ENCODE measurements at places on chromosomes 16 and 17.

- peak; percentile 26 for DNase-seq
These were observed 1.8 kb downstream of the CDH8 start for GRCh38 chr16:62034231-62035114.

DNA sequence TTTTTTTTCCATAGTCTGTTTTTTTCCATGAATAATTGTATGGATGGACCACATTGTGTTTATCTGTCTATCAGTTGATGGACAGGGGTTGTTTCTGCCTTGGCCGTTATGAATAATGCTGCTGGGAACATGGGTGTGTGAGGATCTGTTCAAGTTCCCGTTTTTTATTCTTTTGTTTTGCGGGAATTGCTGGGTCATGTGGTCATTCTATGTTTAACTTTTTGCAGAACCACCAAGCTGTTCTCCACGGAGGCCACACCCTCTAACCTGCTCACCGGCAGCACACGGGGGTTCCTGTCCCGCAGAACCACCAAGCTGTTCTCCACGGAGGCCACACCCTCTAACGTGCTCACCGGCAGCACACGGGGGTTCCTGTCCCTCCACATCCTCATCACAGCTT is 5.9 kb upstream of the MSLN start:
- DNase-seq: no peak

DNA sequence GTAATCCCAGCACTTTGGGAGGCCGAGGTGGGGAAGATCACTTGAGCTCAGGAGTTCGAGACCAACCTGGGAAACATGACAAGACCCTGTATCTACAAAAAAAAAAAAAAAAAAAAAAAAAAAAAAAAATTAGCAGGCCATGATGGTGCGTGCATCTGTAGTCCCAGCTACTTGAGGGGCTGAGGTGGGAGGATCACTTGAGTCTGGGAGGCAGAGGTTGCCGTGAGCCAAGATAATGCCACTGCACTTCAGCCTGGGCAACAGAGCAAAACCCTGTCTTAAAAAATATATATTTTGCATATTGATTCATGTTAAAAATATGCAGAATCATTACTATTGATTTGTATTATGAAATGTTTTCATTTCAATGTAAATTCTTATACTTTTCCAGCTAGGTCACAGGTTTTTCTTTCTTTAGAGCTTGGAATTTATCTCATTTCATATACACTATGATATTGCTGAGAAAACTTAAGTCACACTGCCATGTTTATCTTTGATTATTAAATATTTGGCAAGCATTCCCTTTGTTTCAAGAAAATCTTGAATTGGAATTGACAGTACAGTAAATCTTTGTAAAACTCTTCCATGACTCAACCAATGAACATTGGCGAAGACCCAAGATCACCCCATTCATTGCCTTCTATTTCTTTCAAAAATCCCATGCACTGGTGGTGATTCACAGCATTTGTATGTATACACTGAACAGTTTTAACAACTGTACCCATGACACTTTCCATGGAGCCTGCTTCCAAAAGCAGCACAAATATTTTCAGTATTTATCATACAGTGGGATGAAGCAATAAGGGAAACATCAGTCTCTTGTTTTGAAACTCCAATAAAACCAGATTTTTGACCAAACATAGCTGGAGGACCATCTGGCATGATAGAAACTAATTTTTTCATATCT is 83.5 kb upstream of the TNRC6A start:
- no peak for DNase-seq

DNA sequence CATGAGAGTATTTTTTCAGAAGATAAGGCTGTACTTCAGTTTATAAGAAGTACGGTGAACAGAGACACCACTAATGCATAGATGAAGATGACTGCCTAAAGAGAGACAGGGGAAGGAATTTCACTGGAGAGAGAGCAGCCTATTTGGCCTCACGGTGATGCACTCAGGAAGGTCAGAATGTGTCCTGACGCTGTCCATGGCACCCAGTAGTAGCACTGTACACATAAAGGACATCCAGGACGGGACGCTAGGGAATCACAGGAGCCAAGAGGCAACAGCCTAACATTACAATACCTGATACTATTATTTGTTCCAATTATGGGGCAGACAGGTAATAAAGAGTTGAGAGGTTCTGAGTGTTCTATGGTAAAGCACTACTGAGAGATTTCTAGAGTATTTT is 24.9 kb upstream of the LRRC37A start:
- DNase-seq: no peak

GRCh38 chr17:63150994-63151464 is 185.0 kb downstream of the TANC2 start:
- DNase-seq: no peak

GRCh38 chr17:26963163-26963503 is 330.8 kb upstream of the WSB1 start:
- DNase-seq: no peak

GRCh38 chr17:19336938-19337711 is 25.4 kb downstream of the B9D1 start:
- no peak for DNase-seq

- no peak for DNase-seq
These were observed 84.7 kb downstream of the PLCG2 start for GRCh38 chr16:81863630-81864352.

DNA sequence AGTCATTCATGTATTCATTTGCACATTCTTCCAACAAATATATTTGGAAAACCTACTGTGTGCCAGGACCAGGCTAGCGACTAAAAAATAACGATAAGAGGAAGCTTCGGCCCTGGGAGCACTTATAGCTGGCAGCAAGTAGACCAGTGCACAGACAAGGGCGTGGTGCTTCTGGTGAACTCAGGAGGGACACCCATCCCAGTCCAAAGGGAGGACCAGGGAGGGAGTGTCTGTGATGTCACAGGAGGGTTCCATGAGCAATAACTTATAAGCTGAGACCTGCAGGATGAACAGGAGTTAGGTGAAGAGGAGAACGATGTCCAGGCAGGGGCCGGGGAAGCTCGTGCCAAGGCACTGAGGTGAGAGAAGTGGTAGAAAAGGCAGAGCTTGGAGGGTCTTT is 17.4 kb upstream of the PHOSPHO1 start:
- DNase-seq: no peak

DNA sequence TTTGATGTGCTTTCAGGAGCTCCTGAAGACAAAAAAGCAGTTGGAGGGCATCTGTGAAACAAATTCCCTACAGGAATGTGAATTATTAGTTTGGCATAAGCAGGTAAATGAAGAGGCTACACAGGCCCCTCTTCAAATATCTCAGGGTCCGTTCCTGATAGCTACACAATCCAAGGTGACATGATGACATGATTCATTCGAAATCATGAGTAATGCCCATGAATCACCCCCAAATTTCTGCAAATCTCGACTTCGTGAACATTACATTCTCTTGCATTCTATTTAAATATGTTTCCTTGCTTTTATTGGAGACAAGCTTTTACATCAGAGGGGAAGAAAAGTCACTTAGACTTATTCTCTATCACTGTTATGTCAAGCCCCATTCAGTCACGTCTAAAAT is 22.3 kb downstream of the GAN start:
- no peak for DNase-seq

- DNase-seq: no peak
These were observed 81.4 kb downstream of the C17orf67 start for GRCh38 chr17:56752263-56752836.

DNA sequence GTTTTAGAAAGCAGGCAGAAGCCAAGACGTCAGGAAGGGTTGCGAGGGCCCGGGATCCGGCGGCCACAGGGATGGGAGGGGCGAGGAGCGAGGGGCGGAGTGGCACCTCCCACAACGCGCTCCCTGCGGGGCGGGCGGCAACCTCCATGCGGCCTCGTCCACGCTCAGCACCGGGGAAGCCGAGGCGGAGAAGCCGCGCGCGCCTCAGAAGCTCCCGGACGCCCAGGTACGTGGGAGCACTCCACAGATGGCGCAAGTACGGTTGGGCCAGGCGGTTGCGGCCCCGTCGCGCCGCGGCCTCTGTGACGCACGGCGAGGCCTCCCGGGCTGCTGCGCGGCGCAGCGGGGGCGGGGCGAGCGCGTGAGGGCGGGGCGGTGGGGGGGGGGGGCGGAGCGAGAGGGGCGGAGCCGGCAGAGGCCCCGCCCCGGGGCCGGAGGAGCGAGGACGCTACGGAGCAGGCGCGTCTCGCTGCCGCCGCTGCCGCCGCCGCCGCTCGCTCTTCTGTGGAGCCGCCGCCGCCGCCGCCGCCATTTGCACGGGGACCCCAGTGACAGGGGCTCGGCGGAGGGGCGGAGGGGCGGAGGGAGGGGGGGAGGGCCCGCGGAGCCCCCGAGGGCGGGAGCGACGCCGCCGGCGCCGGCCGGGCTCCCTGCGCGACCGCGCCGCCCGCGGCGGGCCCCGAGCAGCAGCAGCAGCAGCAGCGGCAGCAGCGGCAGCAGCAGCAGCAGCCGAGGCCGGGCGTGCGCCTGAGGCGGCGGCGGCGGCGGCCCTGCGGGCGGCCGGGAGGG is at the start of gene TENT4B:
TENT4B (plus strand) TSS at position 500 of the 789 bp plus-strand sequence. CDS start 316 bp downstream, outside the sequence.
- peak; percentile 72 for DNase-seq

DNA sequence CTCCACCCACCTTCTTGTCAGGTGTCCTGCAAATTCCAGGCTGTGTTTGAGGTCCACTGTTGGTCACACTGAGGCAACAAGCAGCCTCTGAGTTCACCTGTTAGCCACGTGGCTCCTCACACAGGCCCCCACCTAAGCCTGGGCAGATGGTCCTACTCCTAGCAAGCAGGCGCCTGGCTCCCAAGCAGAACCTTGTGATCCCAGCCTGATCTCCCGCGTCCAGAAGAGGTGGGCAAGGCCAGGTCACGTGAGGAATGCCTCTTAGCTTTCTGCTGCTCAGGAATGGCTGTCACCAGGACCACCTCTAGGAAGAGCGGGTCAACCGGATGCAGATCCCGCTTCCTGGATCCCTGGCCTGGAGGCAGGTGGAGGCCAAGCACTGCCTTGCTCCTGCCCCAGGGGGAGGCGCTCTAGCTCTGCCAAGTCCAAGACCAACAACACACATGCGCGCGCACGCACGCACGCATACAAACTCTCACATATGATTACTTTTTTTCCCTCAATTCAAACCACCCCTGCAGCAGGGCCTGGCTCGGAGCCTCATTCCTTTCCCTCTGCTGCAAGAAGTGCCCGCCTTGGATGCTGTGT is 9.5 kb downstream of the CYB561 start:
- no peak for DNase-seq

- no peak for DNase-seq
These were observed 6.3 kb upstream of the ABCC1 start for GRCh38 chr16:15942931-15943690.

GRCh38 chr17:17836250-17836817 is 452 bp downstream of the SREBF1 start:
- DNase-seq: peak; percentile 99

DNA sequence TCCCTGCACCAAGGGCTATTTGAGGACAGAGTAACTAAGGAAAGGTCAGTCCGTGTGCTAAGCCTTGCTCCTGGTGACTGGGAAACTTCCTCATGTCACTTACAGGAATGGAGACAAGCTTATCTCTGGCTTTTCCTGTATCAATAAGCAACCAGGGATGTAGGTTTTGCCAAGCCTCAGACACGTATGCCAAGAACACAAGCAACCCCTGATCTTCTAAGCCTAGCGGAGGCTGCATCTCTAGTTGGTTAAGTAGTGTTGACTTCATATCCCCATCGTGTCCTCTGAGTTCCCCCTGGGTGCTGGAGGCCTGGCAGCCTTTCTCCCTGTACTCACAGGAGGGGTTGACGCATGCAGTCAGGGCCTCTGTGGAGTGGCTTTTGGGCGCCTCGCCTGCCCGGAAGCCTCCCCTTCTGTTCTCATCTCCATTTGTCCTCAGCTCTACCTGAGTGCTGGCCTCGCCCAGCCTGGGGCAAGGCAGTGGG is 1.4 kb upstream of the C1QTNF1 start:
- DNase-seq: no peak

DNA sequence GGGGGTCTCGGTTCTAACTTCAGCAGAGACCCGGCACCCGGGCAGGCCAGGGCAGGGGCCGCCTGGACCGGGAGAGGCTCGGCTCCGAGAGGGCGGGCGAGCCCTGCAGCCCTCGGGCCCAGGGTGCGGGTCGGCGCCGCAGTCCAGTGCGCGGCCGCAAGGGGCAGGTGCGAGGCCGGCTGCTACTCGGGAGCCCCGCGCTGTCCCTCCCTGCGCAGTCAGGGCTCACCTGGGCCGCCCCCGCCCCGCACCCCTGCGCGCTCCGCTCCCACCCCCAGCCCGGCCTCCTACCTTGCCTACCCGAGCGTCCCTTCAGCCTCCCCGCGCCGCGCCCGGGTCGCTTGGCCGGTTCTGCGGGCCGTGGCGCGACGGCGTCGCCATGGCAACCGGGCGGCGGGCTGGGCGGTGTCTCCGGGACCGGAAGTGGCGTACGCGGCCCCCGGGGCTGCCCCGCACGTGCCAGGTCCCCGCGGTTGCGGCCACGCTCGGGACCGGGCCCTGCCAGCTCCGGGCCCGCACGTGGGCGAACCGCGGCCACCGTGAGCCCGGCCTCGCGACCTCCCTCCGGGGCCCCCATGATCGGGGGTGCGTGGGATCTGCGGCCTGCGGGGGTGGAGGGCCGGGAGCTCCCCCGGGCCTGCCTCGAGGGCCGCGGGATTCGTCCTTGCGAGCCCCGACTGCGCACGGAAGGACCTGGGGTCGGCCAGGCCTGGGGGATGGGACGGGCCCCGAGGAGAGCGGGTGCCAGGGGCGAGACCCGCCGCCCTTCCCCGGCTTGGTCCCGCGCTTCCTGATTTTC is at the start of gene CYB561:
CYB561 (minus strand) TSS at position 353 of the 799 bp plus-strand sequence. CDS start 8,759 bp downstream, outside the sequence.
- DNase-seq: peak; percentile 71

GRCh38 chr16:21071741-21072140 is 78.9 kb downstream of the DNAH3 start:
- no peak for DNase-seq

DNA sequence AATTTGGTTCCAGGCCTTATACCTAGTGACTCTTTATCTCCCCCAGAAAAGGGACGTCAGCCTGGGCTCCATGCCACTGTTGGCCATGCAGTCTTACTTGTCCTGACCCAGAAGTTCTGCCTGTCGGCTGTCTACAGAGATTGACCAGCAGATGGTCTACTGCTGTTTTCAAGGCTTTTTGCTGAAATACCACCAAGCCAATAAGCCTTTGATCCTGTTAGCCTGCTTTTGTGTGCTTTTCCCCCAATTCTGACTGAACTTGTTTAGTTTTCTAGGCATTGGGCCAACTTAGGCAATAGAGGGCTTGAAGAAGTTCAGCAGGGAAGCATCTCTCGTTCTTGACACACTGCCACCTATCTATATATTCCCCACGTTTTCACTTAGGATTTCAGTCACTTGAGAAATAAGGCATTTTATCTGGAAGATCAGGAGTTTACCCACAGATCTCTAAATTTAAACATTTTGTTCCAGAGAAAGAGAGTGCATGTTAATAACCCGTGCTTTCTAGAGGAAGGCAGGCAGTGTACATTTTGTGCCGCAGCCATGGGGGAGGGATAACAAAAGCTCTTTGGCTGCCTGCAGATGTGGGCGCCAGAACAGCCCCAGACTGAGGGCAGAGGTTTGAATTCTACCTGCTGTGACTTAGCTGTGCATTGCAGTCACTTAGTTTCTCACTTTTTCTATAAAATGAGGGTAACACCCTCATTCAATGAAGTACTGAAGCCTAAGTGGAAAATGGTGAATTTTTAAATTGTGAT is 12.3 kb upstream of the CARMIL2 start:
- DNase-seq: no peak

GRCh38 chr17:12133183-12133582 is 112.5 kb downstream of the MAP2K4 start:
- DNase-seq: no peak

GRCh38 chr17:28747051-28747691 is 3.4 kb downstream of the TRAF4 start:
- no peak for DNase-seq

GRCh38 chr17:20157001-20157310 is 147.8 kb downstream of the SPECC1 start:
- no peak for DNase-seq

Measured in NCI-H1105 (cell line).